Stimulated activated CD4-positive, alpha-beta T cell treated with anti-CD3 and anti-CD28 coated beads, Interleukin-15, amount 100 ng/mL, for 48 hours (primary cell): ENCODE measurements at places on chromosomes 7 and 10.

- peak; percentile 76 for DNase-seq
Observed at GRCh38 chr10:118850418-118851061, 95.8 kb upstream of the CACUL1 start.

DNA sequence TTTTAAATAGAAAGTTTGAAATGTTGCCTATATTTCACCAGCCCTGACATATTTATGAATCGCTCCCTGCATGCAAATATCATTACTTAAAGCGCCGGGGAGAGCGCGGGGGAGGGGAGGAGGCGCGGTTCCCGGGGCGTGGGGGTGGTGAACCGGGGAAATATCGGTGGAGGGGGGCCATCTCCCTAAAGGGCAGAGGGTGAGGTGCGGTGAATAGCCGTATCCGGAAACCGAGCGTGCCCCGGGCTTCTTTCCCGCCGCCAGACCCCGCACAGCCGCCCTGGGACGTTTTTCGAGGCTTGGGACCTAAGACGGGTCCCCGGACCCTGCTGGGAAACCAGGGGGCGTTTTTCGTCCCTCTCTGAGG is 6.9 kb upstream of the ZNF503 start:
- no peak for DNase-seq

DNA sequence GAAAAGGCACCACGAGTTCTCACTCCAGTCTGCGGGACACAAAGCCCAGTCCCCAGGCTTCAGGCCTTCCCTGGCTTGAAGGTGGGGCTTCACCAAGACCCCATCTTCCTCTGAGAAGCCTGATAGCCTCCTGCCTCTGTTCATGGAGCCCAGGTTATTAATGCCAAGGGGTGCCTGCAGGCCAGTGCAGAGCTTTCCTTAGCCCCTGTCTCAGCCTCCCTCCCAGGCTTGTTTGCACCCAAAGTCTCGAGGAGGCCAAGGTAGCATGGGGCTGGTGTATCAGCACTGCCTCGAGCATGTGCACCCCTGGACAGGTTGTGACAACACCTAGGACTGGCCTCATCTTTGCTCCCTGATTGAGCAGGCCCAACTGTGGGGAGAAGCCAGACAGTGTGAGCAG is 108.1 kb upstream of the PCDH15 start:
- no peak for DNase-seq

DNA sequence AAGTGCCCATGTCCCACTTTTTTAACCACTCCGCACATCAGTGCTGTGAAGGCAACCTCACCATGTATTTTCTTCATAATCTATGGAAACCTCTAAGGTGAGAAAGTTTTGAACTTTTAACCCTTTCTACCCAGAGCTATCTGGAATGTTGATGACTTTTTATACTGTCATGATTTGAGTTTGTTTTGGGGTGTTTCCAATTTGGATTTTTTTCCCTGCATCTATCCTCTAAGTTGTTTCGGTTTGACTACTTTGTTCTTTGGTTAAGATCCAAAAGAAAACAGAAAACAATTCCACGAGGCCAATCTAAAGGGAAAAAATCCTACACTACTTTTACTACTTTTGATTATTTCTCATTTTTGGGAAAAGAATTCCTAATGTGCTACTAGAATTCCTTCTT is 279.7 kb downstream of the USP6NL start:
- DNase-seq: no peak

DNA sequence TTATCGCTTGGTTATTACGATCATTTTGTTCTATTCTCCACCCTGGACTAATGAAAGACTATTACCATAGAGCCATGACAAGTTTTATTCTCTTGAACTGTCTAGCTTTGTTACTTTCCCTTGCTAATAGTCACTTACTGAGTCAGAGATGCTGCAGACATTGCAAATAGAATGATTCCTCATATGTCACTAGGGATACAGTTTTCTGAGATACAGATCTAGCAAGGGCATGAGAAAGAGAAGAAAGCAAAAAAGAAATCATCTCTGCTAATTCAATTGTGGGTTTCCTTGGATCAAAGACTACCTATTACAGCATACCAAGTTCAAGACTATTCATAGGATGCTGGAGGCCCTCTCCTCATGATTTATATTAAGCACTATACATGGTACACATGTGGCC is 204.3 kb downstream of the MBL2 start:
- DNase-seq: no peak

- no peak for DNase-seq
Observed at GRCh38 chr7:121334875-121335648, 6.3 kb downstream of the WNT16 start.

GRCh38 chr10:98374217-98374985 is 40.6 kb downstream of the PYROXD2 start:
- DNase-seq: no peak

DNA sequence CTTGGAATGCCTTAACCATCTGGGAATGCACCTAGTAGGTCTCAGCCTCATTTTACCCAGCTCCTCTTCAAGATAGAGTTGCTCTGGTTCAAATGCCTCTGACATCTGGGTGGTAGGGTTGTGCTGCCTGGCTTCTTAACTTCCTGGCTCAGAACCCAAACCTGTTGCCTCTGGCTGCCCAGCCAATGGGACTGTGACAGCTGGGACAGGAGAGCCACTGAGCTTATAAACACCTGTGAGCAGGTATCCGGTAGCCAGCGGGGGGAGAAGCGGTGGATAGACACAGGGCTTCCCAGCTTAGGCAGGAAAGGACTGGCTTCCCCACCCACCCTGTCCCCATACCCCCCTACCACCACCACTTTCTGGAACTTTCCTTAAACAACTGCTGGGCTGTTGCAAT is 115.8 kb upstream of the CARD11 start:
- DNase-seq: no peak

- DNase-seq: no peak
Observed at GRCh38 chr10:132518572-132519381, 18.8 kb upstream of the INPP5A start.

DNA sequence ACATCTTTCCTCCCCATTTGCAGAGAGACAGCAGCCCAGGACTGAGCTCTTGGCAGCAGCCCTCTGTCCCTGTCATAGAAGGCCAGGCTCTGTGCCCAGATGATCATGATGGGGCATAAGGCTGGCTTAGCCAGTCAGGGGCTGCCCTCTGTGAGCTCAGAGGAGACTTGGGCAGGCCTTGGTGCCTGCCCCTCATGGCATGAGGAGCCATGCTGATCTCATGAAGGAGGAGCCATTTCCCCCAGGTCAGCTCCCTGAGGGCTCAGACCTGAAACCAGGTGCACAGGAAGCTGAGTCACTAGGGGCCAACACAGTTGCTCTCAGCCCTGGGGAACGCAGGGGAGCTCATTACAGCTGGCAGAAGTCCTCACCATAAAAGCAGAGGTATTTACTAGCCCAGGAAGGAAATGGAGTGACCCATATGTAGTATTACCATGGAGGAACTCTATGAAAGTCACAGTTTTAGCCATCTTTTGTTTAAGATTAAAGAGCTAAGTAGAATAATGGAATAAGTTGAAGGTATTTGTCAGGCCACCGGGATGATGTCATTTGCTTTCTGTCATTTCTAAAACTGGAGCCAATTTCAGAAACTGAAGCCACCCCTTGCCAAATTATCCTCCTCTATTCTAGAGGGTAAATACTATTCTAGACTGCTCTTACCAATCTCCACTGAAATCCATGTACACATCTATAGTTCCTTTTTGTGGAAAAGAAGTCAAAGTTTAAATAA is 362.4 kb upstream of the ZNF32 start:
- DNase-seq: peak; percentile 4

- no peak for DNase-seq
Observed at GRCh38 chr10:118471863-118472262, 123.6 kb downstream of the PRLHR start.

- no peak for DNase-seq
Observed at GRCh38 chr10:106877574-106877973, 286.9 kb downstream of the SORCS1 start.

- DNase-seq: no peak
Observed at GRCh38 chr10:80277567-80278250, 11.7 kb downstream of the MAT1A start.

GRCh38 chr7:130880668-130881067 is 146.7 kb upstream of the KLF14 start:
- no peak for DNase-seq

GRCh38 chr7:123209786-123210185 is 10.0 kb upstream of the SLC13A1 start:
- DNase-seq: no peak

DNA sequence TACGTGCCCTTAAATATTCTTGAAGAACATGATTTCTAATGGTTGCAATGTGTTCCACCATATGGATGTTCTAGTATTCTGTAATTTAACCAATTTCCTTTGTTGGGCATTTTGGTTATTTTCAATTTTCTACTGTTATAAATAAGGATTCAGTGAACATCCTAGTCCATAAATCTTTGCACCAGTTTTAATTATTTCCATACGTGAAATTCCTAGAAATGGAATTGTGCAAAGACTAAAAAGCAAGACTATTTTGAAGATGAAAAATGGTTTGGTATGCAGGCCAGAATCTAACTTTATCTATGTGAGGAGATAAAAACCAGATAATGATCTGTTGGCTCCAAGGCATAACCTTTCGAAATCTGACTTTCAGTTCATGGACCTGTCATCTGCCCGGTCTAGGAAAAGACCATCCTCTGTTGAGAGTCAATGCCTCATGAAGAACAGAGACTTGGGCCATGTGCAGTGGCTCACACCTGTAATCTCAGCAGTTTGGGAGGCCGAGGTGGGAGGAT is 633.2 kb upstream of the NRP1 start:
- DNase-seq: no peak

DNA sequence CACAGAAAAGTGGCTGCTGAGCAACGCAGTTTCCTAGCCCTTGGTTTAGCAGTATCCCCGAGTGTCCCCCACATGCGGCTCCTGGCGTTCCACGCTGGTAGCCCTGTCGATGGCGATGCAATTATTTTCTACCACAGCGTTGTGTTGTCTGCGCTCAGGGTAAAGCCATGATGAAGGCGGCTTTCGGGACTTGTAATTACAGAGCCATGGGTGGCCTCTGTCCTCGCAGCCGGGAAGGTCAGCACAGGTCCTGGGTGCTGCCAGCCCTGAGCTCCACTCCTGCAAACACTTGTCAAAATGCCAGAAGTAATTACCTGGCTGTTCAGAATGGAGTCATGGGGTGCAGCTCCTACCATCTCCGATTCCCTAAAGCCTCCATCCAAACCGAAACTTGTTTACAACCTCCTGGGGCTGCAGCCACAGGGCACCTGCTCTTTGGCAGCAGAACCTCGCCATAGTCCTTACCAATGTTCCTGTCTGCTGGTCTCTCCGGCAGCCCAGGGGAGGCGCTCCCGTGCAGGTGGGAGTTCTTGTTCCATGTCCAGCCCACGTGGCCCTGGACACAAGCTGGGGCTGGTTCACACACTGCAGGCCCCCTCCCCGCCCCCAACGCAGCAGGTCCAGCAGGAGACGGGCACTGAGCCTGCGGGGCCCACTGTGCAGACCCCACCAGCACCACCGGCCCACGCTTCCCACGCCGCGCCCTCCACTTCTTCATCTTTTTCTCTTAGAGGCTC is 512.6 kb downstream of the PTPRN2 start:
- no peak for DNase-seq

GRCh38 chr10:33008499-33009243 is 50.6 kb upstream of the ITGB1 start:
- DNase-seq: peak; percentile 44

- no peak for DNase-seq
Observed at GRCh38 chr10:72334196-72334824, 20.4 kb downstream of the DNAJB12 start.

DNA sequence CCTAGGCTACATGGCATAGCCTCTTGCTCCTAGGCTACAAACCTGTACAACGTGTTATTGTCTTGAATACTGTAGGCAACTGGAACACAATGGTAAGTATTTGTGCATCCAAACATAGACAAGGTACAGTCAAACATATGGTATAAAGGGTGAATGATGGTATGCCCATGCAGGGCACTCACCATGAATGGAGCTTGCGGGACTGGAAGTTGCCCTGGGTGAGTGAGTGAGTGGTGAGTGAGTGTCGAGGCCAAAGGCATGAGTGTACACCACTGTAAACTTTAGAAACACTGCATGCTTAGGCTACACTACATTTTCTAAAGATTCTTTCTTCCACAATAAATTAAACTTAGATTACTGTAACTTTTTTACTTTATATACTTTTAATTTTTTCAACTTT is 165.7 kb downstream of the PARD3 start:
- DNase-seq: no peak
